ENCODE measurements at places on chromosomes 3 and 15. TPM values are rescaled to one million over a fixed set of nuclear protein-coding genes. Genes with fewer than 3 reads are reported as not detected.
A peak's percentile ranks its signal among the peaks of the same experiment; 100 is the strongest.

- no peak overlapping the region for H3K4me3 ChIP-seq
- no peaks in the 10 kb centered on the region for H3K36me3 ChIP-seq
- no peaks in the 10 kb centered on the region for H3K4me1 ChIP-seq
- no peak for DNase-seq
- H3K27me3 ChIP-seq = no peaks in the 10 kb centered on the region
- no peak overlapping the region for H3K27ac ChIP-seq
Observed at GRCh38 chr3:8914491-8914890, 48.8 kb downstream of the RAD18 start.

DNA sequence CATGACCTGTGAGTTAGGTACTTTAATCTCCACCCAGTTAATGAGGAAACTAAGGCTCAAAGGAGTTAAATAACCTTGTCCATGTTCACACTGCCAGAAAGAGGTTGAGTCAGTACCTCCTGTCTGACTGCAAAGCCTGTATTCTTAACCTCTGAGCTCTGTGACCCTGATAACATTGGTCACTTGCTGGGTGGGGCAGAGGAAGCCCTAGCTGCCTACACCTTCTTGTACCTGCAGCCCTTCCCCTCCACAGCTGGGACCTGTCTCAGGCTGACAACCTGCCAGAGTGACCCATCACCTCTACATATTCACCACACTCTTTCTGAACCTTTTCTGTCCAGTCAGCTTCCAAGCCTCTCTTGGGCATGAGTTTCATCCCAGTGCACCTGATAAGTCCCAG, 106.1 kb upstream of the HES1 start:
- no peaks in the 10 kb centered on the region for H3K27me3 ChIP-seq
- no peak overlapping the region for H3K27ac ChIP-seq
- no peak overlapping the region for H3K4me3 ChIP-seq
- peak; percentile 18 for DNase-seq

- DNase-seq = peak; percentile 67
- peaks cover 11% of the 10 kb centered on the region for H3K36me3 ChIP-seq
- H3K4me3 ChIP-seq = no peak overlapping the region
Observed at GRCh38 chr15:90055182-90055581, 47.1 kb downstream of the IDH2 start.

- H3K4me3 ChIP-seq = no peak overlapping the region
- H3K27me3 ChIP-seq = no peaks in the 10 kb centered on the region
- H3K4me1 ChIP-seq = no peaks in the 10 kb centered on the region
- no peaks in the 10 kb centered on the region for H3K36me3 ChIP-seq
- H3K27ac ChIP-seq = no peak overlapping the region
Observed at GRCh38 chr15:62672268-62672667, 370.3 kb upstream of the TPM1 start.

GRCh38 chr3:3627114-3627513, 172.1 kb upstream of the LRRN1 start:
- H3K4me3 ChIP-seq = no peak overlapping the region
- DNase-seq = no peak
- no peaks in the 10 kb centered on the region for H3K36me3 ChIP-seq
- no peaks in the 10 kb centered on the region for H3K27me3 ChIP-seq
- no peak overlapping the region for H3K27ac ChIP-seq
- no peaks in the 10 kb centered on the region for H3K4me1 ChIP-seq

SERPINI2 gene
- total RNA-seq = not detected

DNA sequence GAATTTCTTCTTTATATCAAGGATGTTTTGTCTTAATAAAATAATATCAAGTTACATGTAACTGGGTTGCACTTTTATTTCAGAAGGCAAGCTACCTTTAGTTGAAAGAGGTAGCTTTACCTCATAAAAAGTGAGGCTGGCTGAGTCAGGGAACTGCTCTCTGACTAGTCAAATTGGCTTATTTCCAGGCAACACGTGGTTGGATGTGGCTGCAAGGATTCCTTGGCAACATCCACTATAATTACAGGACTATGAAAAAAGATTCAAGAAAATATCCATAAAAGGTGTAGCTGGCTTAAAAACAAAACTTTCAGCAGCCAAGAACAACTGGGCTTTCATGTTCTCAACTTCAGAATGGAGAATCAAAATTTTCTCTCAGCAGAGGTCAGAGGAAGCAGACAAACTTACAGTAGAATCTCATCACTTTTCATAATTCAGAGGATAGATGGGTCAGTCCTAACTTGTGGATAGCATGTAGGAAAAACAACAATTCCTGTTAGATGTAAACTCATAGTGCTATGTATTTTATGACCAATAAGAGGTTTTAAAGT, 779.1 kb downstream of the MECOM start:
- peak; percentile 80 for DNase-seq
- peaks cover 47% of the 10 kb centered on the region for H3K4me1 ChIP-seq
- H3K4me3 ChIP-seq = no peak overlapping the region
- no peaks in the 10 kb centered on the region for H3K27me3 ChIP-seq
- peak overlapping the region; percentile 72 for H3K27ac ChIP-seq

DNA sequence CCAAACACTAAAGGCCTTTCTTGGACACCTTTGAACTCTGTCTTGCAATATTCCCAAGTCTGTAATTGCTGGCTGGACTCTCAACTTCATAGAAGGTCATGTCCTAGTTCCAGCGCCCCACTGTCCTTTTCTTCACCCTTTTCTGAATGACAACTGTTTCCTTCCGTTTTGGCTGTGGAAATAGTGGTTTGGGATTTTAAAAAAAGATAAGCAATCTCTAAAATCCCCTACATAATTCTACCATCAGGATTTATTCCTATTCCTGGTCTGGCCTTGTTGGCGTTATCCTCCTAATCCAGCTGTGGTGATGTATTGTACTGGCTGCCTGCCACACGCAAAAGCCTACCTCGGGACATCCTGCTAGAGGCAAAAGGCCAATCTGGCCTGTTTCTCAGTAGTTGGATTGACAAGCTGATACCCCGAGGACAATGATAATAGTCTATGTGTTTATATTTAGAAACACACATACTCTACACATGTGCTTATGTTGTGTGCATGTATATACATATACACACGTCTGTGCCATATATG, 440.3 kb upstream of the DPH6 start:
- H3K4me1 ChIP-seq = no peaks in the 10 kb centered on the region
- no peaks in the 10 kb centered on the region for H3K36me3 ChIP-seq
- H3K4me3 ChIP-seq = no peak overlapping the region
- H3K27me3 ChIP-seq = no peaks in the 10 kb centered on the region

DNA sequence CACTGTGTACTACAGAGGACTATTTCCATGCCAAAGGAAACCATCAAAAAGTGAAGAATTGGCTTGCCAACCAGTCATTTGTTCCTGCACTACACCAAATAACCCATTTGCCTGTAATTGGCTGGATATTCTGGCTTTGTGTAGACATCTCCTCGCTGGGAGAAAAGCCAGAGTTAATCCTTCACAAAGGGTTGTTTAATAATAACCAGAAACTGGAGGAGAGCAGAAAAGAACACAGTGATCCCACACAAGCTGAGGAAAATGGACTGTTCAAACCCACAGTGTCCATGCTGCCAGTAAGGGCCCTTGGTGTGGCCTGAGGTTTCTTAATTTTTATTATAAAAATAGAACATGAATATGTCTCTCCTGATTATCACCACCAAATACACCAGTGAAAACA, 294.0 kb downstream of the RORA start:
- H3K27ac ChIP-seq = no peak overlapping the region
- peaks cover 27% of the 10 kb centered on the region for H3K4me1 ChIP-seq
- no peak overlapping the region for H3K4me3 ChIP-seq

- no peaks in the 10 kb centered on the region for H3K36me3 ChIP-seq
- no peak overlapping the region for H3K27ac ChIP-seq
- DNase-seq = no peak
- H3K4me3 ChIP-seq = no peak overlapping the region
Observed at GRCh38 chr15:43085921-43086320, 19.9 kb downstream of the UBR1 start.

MESP2 gene
- not detected for total RNA-seq

CX3CR1 gene
- not detected for total RNA-seq

DNA sequence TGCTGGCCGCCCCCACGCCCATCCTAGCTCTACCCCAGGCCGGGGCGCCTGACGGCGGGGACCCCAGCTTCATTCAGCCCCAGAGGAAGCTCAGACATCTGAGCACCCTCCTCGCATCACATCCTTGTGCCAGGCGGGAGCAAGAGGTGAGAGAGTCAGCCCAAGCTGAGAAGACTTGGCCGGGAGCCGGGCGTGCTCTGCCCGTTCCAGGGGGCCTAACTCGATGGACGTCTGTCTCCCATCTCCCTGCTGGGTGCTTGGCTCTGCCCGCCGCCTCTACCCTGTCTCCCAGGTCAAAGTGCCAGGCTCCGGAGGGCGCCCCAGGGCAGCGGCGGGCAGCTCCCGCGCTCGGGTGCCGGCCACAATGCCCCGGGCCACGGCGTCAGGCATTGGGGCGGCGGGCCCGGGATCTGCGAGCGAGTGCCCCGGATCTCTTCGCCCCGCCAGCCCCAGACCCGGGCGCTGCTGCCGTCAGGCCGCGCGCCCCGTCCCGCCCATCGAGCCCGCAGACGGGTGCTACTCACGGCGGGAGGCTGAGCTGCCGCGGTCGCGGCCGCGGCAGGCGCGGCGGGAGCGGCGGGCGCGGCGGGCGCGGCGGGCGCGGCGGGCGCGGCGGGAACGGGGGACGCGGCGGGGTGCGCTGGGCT, 388 bp downstream of the DAPK2 start:
- H3K4me3 ChIP-seq = peak overlapping the region; percentile 59
- no peaks in the 10 kb centered on the region for H3K4me1 ChIP-seq
- H3K27me3 ChIP-seq = peaks cover 86% of the 10 kb centered on the region
- no peak for DNase-seq
- no peak overlapping the region for H3K27ac ChIP-seq

GRCh38 chr3:85228966-85229365, 270.2 kb downstream of the CADM2 start:
- no peak overlapping the region for H3K27ac ChIP-seq
- DNase-seq = no peak
- H3K4me1 ChIP-seq = no peaks in the 10 kb centered on the region
- no peaks in the 10 kb centered on the region for H3K27me3 ChIP-seq
- H3K36me3 ChIP-seq = no peaks in the 10 kb centered on the region

DNA sequence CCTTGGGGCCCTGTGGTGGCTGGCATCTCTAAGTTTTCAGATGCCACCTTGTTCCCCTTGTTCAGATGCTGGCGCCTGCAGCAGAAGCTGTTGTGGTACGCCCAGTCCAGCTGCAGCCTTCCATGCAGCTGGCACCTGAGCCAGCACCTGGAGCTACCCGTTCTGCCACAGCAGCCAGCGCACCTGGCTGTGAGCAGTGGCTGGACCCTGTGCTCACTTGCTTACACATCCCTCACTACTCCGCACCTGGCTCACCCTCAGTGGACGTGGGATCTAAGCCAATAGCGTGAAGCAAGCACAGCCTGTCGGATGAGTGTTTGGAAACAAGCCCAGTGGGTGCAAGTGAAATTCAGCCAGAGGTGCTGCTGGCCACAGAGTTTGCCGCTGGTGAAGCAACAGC, 607.5 kb upstream of the BCHE start:
- DNase-seq = no peak
- no peaks in the 10 kb centered on the region for H3K4me1 ChIP-seq
- H3K4me3 ChIP-seq = no peak overlapping the region
- H3K27ac ChIP-seq = no peak overlapping the region

GRCh38 chr3:152613851-152614250, 221.1 kb upstream of the P2RY1 start:
- no peaks in the 10 kb centered on the region for H3K27me3 ChIP-seq
- no peaks in the 10 kb centered on the region for H3K36me3 ChIP-seq
- no peak overlapping the region for H3K27ac ChIP-seq

FETUB gene
- total RNA-seq = not detected

MME gene
- total RNA-seq = 14.4 TPM

DAG1 gene
- total RNA-seq = 226 TPM

DNA sequence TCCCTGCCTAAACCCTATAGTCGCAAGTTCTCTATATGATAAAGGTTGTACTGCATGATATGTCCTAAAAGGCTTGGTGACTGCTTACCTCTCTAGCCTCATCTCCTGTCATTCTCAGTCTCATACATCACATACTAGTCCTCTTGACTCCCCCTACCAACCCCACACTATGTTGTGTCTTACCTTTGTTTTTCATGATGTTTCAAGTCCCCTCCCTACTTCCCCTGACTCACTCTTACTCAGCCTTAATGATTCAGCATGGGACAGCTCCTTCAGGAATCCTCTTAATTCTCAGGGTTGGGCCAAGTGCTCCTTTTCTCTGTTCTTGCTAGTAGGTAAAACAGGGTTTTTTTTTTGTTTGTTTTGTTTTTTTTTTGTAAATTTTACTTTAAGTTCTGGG, 49.6 kb downstream of the SLMAP start:
- peak overlapping the region; percentile 95 for H3K27ac ChIP-seq
- H3K27me3 ChIP-seq = no peaks in the 10 kb centered on the region
- peak overlapping the region; percentile 17 for H3K4me3 ChIP-seq
- peaks cover 73% of the 10 kb centered on the region for H3K4me1 ChIP-seq

GNAT1 gene
- total RNA-seq = not detected
